NCI-H2081 (cell line): ENCODE measurements at places on chromosomes 11 and 22.

- DNase-seq = no peak
Measured at GRCh38 chr11:117989351-117990102, 3.3 kb downstream of the IL10RA start.

- DNase-seq = no peak
Measured at GRCh38 chr22:26785932-26786331, 128.5 kb downstream of the MIAT start.

DNA sequence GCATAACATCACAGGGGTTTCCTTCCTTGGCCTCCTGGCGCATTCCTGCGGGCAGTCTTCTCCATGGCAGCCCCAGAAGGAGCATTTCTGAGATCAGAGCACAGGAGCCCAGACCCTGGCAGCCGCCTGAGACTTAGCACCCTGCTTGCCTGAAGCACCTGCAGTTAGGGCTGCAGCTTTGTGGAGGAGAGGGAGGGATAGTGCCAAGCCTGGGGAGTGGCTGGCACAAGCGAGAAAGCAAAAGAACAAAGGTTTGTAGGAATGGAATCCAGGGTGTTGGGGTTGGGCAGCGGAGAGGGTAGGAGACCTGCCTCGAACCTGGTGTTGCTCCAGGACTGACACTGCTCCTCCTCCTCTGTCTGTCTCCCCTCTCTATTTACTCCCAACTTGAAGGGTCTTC, 66.9 kb downstream of the SCN3B start:
- no peak for DNase-seq

DNA sequence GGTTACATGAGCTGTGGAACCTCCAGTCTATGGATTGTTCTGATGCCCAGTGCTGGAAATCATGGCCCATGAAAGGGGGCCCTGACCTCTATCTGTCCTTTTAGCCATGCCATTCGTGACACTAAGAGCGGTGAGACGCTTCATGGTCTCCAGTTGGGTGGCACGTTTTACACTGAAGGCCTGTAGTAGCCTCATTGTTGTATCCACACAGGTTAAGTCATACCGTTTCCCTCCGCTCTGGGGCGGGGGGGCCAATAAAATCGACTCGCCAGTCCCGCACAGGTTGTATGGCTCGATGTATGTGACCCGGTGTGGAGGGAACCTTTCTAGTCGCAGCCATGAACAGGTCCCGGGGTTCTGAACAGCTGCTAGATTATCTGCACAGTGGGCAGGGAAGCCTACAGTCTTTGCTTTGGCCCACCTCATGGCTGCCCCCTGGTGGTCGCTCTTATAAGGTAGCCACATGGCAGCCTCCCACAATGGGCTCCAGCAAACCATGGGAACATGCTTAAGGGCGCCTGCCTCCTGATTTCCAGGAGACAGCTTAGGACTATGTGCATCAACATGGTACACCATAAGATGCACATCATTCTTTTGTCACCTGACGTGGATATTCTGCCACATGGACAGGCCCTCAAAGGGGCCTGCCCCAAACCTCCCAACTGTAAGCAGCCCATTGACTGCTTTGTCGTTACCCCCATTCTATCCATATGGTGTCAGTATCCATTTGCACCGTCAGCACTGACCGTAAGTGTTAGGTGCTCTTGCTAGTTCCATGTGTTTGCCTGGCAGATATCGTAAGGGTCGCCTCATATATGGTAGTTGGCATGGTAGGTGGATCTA, 19.7 kb upstream of the APOL3 start:
- DNase-seq = peak; percentile 9

GRCh38 chr11:13717331-13717730, 48.9 kb downstream of the FAR1 start:
- DNase-seq = no peak

- no peak for DNase-seq
Measured at GRCh38 chr11:29260939-29261705, 755.7 kb downstream of the KCNA4 start.

DNA sequence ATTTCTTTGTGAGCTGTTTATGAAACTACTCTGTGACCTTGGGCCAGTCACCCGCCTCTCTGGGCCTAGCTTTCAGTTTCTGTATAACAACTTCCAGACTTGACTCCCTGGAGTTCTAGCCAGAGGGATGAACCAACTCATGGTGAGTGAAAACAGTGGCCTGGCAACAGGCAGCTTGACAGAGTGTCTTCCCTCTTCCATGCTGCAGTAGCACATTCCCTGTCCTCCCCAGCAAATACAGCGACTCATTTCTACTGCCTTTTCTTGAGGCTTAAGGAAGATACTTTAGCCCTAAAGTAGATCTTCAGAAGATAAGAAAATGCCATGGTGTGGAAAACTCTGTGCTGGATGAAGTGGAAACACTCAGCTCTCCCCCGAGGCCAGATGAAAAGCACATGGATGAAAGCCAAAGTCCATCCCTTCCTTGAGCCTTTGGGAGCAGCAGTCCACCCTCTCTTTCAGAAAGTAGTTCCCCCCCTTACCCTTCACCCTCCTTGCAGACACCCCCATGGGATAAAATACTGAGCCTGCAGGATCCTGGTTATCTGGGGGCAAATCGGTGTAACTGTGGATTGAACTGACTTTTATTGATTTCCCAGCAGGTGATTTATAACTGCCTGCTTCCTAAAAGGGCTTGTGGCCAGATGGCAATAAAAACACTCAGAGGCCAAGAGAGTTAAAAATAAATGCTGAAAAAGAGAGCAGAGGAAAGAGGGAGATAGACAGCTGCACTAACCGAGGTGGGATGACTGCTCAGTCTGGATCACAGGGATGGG, 24.1 kb downstream of the IRAG1 start:
- DNase-seq = peak; percentile 38

DNA sequence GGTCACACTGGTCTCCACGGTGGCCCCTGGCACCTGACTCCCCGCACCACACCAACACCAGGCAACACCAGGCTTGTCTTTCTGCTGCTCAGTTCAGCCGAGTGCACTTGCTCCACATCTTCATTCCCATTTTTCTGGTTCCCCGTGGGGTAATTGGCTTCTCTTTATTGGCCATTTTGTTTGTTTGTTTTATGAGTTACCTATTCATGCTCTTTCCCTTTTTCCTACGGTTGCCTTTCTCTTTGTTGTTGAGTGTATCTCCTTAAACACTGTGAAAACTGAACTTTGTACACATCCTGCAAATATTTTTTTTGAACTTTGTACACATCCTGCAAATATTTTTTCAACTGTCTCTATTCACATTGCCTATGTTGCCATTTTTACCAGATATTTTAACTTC, 834.0 kb downstream of the BRD1 start:
- no peak for DNase-seq

DNA sequence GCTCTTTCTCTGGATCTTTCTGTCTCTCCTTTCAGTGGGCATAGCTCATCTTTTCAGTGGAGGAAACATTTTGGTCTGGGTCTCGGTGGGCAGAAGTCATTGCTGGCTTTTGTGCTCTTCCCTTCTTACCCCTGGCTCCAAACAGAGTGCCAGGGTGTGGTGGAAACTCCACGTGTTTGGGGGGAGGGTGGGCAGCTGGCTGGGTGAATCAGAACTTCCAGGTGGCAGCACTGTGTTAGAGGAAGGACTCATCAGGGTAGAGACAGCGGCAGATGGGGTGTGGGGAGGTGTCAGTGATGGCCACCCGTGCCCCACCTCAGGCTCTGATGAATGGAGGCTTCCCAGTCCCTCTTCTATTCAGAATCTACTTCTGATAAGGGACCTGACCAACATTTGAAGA, 114.0 kb downstream of the GRIK4 start:
- no peak for DNase-seq

GRCh38 chr22:45579806-45580725, 77.4 kb downstream of the FBLN1 start:
- DNase-seq = no peak

- DNase-seq = no peak
Measured at GRCh38 chr11:65434057-65434666, 11.6 kb downstream of the NEAT1 start.

DNA sequence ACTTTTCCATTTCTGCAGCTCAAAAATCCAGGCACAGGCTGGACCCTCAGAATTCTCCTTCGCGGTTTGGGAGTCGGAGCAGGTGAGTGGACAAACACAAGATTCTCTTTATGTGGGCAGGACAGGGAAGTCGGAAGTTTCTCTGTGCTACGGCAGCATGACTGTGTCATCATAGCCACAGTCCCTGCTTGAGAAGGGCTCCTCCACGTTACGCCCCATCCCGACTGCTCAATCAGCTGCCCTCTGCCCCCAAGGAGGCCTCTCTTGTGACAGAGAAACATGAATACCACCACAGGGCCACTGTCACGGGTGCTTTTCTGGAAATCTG, 89.0 kb upstream of the SHISAL1 start:
- DNase-seq = no peak

- no peak for DNase-seq
Measured at GRCh38 chr22:25393121-25393805, 171.2 kb upstream of the GRK3 start.
